IMR-90 (cell line): ENCODE measurements at places on chromosomes 6 and 20. TPM values are rescaled to one million over a fixed set of nuclear protein-coding genes. Genes with fewer than 3 reads are reported as not detected.

The FNDC1 gene
- not detected in 2 replicates for total RNA-seq

The TSPO2 gene
- total RNA-seq, result not detected in 2 replicates

The RIMS1 gene
- total RNA-seq, result 3.3 and 3.8 TPM in 2 replicates

The GMPR gene
- total RNA-seq, result 6.3 and 6.7 TPM in 2 replicates

The GPX5 gene
- not detected in 2 replicates for total RNA-seq

The IRF4 gene
- total RNA-seq, result not detected in 2 replicates

The TNFRSF6B gene
- total RNA-seq, result 1.1 and 1.3 TPM in 2 replicates

The FBXO30 gene
- 9.3 and 15.3 TPM in 2 replicates for total RNA-seq

The TRMT11 gene
- 19.0 and 29.7 TPM in 2 replicates for total RNA-seq

The SLC17A3 gene
- not detected in 2 replicates for total RNA-seq

The LY6G5C gene
- 0.18 TPM in 1 of 2 replicates, not detected in the other for total RNA-seq

The BPIFA1 gene
- total RNA-seq, result not detected in 2 replicates

The KHDC1 gene
- 1.6 and 1.7 TPM in 2 replicates for total RNA-seq

The HLA-DPB1 gene
- 5.8 and 7.7 TPM in 2 replicates for total RNA-seq

The RBPJL gene
- total RNA-seq, result not detected in 2 replicates

The NINL gene
- 3.0 and 3.6 TPM in 2 replicates for total RNA-seq

The TINAG gene
- total RNA-seq, result not detected in 2 replicates

The BCAS1 gene
- total RNA-seq, result under 0.01 TPM in 2 replicates
